Activated T-cell treated with anti-CD3 and anti-CD28 coated beads, Interleukin-2, amount 50 U/mL, for 72 hours (primary cell): ENCODE measurements at places on chromosomes 11 and 22.

- no peak overlapping the region for H3K27ac ChIP-seq
- no peak overlapping the region for H3K4me3 ChIP-seq
- no peaks in the 10 kb centered on the region for H3K4me1 ChIP-seq
- no peak for DNase-seq
- H3K27me3 ChIP-seq: peaks cover 5% of the 10 kb centered on the region
These were observed 214.4 kb upstream of the BLID start for GRCh38 chr11:122330279-122330965.

- no peak overlapping the region for H3K27ac ChIP-seq
- DNase-seq: no peak
- H3K27me3 ChIP-seq: no peaks in the 10 kb centered on the region
- no peaks in the 10 kb centered on the region for H3K4me1 ChIP-seq
- no peaks in the 10 kb centered on the region for H3K36me3 ChIP-seq
These were observed 69.6 kb downstream of the PPP2R1B start for GRCh38 chr11:111696556-111696955.

GRCh38 chr11:79129702-79130101 lies 311.1 kb downstream of the TENM4 start:
- H3K4me3 ChIP-seq: no peak overlapping the region
- H3K4me1 ChIP-seq: no peaks in the 10 kb centered on the region
- no peaks in the 10 kb centered on the region for H3K27me3 ChIP-seq
- no peak overlapping the region for H3K27ac ChIP-seq
- DNase-seq: no peak

DNA sequence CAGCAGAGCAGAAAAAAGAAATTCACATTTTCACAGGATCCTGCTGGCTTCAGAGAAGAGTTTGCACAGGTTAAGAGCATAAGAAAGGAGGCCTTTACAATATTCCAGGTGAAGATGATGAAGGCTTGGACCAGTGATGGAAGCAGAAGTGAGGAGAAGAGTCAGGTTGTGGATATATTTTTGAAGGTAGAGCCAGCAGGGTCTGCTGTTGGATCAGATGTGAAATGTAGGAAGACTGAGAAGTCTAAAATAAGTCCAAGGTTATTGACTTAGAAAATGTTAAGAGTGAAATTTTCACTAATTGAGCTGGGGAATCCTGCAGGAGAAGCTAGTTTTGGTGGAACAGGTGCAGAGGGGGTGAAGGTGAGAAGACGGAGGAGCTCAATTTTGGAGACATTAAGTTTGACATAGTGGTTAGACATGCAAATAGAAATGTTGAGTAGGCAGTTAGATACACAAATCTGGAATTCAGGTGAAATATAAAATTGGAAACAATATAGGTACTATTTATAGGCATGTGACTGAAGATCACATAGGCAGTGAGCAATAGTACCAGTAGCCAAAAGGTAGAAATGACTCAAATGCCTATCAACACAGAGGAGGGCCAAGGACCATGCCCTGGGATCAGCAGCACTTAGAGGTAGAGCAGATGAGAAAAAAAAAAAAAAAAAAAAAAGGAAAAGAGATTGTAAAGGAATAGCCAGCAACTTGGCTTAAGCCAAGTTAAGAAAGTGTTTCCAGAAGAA lies 252.0 kb downstream of the AASDHPPT start:
- no peaks in the 10 kb centered on the region for H3K27me3 ChIP-seq
- H3K4me3 ChIP-seq: no peak overlapping the region
- peaks cover 4% of the 10 kb centered on the region for H3K36me3 ChIP-seq
- H3K4me1 ChIP-seq: no peaks in the 10 kb centered on the region
- H3K27ac ChIP-seq: no peak overlapping the region
- no peak for DNase-seq

DNA sequence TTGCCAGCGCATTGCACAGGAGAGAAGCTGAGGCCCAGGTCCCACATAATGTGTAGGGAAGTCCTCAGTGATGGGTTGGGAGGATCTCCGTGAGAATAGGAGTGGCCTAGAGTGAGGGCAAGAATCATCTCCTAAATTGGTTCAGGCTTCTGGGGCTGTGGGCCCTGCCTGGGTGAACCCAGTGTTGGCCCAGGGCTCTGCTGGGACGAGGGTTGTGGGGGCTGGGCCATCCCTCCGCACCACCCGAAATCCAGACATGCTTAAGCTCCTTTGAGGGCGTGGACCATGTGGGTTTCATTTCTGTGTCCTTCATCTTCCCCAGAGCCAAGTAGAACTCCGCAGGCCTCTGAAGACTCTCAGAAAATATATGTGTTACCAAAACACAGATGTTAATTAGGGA lies 3.7 kb downstream of the MICALL1 start:
- H3K4me3 ChIP-seq: no peak overlapping the region
- DNase-seq: no peak
- no peaks in the 10 kb centered on the region for H3K36me3 ChIP-seq
- H3K27me3 ChIP-seq: no peaks in the 10 kb centered on the region

DNA sequence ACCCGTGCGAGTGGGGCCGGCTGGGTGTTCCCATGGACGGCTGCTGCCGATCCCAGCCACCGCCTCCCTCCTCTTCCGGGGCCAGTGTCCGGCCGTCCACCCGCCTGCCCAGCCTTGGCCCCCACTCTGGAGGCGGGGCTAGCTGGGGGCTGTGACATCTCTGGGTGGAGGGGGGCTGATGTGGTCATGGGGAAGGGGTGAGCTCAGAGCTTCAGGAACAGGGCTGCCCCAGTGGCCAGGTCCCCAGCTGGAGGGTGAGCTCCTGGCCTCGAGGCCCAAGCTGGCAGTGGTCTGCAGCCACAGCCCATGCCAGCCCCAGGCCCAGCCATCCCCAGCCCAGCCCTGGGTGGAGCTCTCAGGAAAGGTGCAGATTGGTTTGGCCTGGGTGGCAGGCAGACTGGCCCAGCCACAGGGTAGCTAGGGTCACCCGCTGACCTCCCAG lies 2.7 kb downstream of the INS start:
- no peaks in the 10 kb centered on the region for H3K36me3 ChIP-seq
- H3K27ac ChIP-seq: no peak overlapping the region

DNA sequence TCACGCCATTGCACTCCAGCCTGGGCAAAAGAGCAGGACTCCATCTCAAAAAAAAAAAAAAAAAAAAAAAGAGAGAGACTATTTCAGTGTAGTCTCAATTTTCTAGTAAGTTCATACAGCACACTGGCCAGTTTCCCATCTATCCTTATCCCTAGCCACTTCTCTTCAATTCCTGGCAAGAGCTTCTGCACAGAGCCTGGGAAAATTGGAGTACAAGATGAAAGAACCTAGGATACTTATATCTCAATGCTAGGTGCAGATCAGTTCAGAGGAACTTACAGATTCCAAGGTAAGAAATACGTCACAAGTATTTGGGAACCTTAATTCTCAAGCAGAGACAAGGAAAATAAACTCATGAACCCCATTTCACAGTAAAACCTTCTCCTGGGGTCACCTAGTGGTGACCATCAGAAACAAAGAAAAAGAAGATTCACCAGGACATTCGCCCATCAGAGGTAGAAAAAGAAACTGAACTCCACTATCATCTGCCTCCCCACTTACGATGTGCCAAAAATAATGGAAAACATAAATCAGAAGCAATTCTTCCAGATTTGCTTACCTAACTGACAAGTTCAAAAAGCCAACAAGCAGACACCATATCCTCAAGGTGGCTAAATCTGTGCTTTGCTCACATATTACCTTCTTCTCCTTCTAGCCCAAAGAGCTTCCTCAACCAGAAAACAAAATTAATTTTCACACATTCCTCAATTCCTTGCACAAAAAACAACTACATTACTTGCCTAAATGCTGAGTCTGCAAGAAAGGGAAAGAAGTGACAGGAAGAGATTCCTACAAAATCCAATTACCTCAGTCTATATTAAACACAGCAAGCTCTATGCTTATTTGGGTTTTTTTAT lies 4.9 kb downstream of the DENND5A start:
- H3K27me3 ChIP-seq: peaks cover 5% of the 10 kb centered on the region
- peaks cover 5% of the 10 kb centered on the region for H3K36me3 ChIP-seq
- peaks cover 51% of the 10 kb centered on the region for H3K4me1 ChIP-seq
- H3K27ac ChIP-seq: peak overlapping the region; percentile 16

DNA sequence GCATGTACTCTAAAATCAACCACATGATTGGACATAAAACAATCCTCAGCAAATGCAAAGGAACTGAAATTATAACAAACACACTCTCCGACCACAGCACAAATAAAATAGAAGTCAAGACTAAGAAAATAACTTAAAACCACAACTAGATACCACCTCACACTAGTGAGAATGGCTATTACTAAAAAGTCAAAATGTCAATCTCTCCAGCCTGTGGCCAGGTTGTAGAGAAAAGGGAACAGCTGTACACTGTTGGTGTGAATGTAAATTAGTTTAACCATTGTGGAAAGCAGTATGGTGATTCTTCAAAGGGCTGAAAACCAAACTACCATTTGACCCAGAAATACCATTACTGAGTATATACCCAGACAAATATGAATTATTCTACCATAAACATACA lies 1025.7 kb upstream of the TENM4 start:
- no peak for DNase-seq
- no peaks in the 10 kb centered on the region for H3K27me3 ChIP-seq
- no peak overlapping the region for H3K27ac ChIP-seq
- H3K36me3 ChIP-seq: peaks cover 7% of the 10 kb centered on the region
- H3K4me1 ChIP-seq: no peaks in the 10 kb centered on the region

DNA sequence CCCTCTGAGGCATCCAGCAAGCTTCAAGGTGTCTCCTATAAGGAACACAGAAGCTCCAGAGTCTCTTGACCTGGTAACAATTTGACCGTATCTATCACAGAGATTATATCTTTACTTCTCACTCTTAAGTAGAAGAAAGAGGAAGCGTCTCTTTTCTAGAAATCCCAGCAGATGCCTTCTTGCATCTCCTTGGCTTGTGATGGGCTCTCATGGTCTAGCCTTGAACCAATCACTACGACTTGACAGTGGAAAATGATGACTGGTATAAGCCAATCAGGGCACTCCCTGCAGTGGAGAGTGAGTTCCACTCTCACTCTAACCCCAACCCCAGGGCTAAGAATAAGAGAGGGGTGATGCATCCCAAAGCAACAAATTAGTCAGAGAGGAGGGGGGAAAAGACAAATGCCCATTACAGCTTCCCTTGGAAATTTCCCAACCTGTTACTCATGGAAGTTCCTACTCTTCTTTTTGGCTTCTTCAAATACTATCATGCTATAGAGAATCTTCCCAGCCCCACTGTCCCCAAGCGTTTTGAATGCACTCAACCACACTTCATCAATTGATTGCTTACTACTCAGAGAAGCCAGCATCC lies 293.5 kb downstream of the MN1 start:
- H3K4me1 ChIP-seq: no peaks in the 10 kb centered on the region
- H3K4me3 ChIP-seq: no peak overlapping the region
- H3K27me3 ChIP-seq: no peaks in the 10 kb centered on the region
- no peak overlapping the region for H3K27ac ChIP-seq

DNA sequence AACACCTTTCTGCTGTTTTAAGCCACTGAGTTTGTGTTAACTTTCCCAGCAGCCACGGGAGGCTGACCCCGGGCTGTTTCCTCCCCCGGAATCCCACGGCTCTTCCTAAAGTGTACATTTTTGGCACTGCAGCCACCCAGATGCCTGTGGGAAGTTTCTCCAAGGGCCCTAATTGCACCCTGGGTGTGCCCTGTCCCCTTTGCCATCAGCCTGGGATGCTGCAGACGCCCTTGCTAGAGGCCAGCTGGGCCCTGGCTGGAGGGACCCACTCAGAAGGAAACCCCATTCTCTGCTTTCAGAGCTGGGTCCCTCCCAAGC lies 883.3 kb downstream of the BRD1 start:
- H3K27ac ChIP-seq: no peak overlapping the region
- no peak for DNase-seq
- peaks cover under 1% of the 10 kb centered on the region for H3K27me3 ChIP-seq
- H3K4me1 ChIP-seq: no peaks in the 10 kb centered on the region
- no peak overlapping the region for H3K4me3 ChIP-seq
- no peaks in the 10 kb centered on the region for H3K36me3 ChIP-seq

DNA sequence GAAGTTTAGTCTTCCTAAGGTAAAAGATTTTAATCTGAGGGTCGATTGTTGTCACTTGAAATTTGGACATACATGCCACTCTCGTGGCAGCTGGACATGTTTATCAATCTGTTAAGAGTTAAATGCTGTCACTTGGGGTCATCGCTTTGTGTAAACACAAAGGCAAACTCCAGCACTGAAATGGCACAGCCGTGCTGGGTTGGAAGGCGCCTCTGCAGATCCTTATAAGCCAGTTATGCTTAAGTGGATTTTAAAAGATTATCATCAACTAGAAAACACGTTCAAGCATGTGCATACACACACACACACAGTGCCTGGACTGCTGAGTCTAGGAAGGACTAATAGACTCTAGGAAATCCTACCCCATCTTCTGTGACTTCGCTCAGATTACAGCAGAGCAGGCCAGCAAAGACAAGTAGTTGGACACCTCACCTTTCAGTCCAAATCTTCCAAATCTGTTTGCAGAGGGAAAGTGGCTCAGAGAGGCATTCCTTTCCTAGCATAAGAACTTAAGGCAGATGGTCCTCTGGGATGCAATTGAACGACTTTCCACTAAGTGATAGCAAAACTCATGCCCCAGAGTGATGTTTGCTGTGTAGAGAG lies 83.7 kb downstream of the CACNG2 start:
- no peak for DNase-seq
- no peak overlapping the region for H3K4me3 ChIP-seq
- H3K36me3 ChIP-seq: peaks cover 2% of the 10 kb centered on the region
- H3K27me3 ChIP-seq: peaks cover 26% of the 10 kb centered on the region
- H3K4me1 ChIP-seq: no peaks in the 10 kb centered on the region

DNA sequence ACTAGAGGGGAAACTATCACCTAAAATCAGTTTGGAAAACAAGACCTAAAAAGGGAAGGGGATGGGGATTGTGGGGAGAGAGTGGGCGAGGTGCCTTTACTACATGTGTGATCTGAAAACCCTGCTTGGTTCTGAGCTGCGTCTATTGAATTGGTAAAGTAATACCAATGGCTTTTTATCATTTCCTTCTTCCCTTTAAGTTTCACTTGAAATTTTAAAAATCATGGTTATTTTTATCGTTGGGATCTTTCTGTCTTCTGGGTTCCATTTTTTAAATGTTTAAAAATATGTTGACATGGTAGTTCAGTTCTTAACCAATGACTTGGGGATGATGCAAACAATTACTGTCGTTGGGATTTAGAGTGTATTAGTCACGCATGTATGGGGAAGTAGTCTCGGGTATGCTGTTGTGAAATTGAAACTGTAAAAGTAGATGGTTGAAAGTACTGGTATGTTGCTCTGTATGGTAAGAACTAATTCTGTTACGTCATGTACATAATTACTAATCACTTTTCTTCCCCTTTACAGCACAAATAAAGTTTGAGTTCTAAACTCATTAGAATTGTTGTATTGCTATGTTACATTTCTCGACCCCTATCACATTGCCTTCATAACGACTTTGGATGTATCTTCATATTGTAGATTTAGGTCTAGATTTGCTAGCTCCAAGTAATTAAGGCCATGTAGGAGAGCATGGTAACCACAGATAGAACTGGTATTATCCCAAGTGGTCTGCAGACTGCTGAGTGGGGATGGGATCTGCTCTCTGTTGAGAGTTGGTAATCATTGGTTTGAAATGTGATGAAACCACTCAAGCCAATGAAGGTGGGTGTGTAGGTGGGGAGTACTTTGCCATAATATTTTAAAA lies 3.6 kb downstream of the NEAT1 start:
- H3K27ac ChIP-seq: peak overlapping the region; percentile 100
- peaks cover 72% of the 10 kb centered on the region for H3K4me1 ChIP-seq
- no peaks in the 10 kb centered on the region for H3K27me3 ChIP-seq
- peaks cover 70% of the 10 kb centered on the region for H3K36me3 ChIP-seq
